Activated CD4-positive, CD25-positive, alpha-beta regulatory T cell treated with anti-CD3 and anti-CD28 coated beads, Interleukin-2, amount 50 U/mL, for 24 hours (primary cell): ENCODE measurements at places on chromosomes 2 and 18.
A peak's percentile ranks its signal among the peaks of the same experiment; 100 is the strongest.

DNA sequence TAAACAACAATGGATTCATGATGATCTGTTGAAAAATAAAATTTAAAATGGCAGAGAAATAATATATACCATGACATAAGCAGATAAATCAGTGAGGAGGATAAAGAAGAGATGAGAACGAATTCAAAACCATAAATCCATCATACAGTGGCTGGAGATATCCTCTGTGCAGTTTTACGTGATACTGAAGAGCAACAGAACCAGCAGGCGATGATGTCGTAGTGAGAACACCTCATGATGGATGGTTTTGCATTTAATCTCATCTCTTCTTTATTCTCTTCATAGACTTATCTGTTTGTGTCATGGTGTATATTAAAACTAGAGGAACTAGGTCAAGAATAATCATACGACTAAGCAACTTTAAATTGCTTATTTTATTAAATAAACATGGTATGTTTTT is 56.3 kb downstream of the TNFRSF11A start:
- no peak for ATAC-seq

DNA sequence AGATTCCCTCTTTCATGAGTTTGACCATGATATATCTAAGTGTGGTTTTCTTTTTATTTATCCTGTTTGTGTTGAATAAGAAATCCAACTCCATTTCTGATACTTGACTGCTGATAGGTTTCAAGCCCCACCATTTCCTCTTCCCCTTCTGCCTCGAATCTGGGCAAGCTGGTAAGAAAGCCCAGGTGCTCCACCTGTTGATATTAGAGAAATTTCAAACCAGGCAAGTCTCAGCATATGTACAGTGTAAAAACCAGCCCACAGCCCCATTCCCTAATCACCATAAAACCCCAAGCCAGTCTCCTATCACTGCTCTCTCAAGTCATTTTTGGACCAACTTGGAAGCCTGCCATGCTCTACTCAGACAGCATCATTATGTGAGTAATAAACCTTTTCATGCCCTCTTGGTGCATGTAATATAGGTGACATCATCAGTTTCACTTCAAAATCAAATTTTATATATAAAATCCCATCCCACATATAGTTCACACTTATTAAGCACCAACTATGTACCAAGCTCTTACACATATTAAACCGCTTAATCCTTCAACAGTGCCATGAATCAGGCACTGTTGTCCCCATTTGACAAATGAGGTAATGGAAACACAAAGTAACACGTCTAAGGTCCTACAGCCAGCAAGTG is 46.6 kb downstream of the SMAD2 start:
- peak; percentile 92 for ATAC-seq

DNA sequence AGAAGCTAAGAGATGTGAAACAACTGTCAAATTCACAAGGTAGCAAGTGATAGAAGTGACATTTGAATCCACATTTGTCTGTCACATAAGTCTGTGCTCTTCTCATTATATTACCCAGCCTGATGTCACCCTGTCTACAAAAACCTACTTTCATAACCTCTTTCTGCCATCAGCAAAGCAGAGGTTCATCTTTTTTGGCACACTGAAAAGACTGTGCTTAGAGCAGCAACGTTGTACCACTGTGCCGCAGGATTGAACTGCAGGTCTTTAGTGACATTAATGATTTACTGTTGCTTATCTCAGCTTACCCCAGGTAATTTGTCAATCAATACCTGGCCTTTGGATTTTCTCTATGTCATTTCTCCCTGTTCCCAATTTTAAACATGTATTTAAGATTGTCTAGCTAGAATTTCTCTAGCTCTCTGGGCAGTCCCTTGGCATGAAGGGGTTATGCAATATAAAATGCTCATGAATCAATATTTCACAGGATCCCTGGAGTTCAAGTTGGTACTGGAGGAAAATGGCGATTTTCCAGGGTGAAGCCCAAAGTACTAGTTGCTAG is 31.4 kb upstream of the TDRD15 start:
- no peak for ATAC-seq

- peak; percentile 28 for ATAC-seq
Observed at GRCh38 chr2:194104687-194105086, 1552.3 kb upstream of the SLC39A10 start.

DNA sequence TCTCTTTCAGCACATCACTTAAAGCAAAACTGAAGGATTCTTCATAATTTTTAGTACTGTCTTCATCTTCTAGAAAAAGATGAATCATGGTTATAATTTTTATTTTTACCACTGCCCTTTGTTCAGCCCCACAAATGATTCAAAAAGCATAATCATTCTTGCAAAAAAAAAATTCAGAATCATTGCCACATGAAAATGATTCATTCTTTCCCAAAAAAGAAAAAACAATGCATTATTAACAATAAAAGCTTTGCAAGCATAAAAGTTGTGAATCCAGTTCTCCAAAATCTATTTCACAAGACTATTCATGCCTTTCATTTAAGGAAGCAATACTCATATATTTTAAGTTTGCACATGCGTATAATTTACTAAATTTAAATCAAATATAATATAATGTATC is 204.8 kb downstream of the RBM43 start:
- no peak for ATAC-seq

- no peak for ATAC-seq
Observed at GRCh38 chr18:22448238-22448637, 30.5 kb upstream of the CTAGE1 start.

DNA sequence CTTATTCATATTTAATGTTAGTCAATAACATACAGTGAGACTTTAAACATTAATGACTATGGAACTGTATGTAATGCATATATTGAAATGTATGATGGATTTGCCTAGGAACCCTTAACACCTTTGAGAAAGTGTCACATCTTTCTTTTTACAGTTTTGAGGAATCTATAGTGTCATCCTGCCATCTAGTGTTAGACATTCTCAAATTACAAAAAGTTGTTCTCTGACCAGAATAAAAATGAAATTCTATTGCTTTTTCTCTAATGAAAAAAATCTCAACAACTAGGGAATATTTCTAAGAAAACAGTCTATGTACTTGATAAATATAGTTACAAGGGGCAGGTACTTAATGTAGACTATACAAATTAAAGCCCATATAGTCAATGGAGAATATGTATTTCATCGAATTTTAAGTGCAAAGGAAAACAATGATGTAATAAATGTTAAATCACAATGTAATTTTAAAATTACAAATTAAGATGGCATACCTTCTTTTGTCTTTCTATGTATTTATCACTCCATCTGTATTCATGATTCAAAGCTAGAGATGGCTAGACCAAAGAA is 5.1 kb upstream of the CALCRL start:
- no peak for ATAC-seq

DNA sequence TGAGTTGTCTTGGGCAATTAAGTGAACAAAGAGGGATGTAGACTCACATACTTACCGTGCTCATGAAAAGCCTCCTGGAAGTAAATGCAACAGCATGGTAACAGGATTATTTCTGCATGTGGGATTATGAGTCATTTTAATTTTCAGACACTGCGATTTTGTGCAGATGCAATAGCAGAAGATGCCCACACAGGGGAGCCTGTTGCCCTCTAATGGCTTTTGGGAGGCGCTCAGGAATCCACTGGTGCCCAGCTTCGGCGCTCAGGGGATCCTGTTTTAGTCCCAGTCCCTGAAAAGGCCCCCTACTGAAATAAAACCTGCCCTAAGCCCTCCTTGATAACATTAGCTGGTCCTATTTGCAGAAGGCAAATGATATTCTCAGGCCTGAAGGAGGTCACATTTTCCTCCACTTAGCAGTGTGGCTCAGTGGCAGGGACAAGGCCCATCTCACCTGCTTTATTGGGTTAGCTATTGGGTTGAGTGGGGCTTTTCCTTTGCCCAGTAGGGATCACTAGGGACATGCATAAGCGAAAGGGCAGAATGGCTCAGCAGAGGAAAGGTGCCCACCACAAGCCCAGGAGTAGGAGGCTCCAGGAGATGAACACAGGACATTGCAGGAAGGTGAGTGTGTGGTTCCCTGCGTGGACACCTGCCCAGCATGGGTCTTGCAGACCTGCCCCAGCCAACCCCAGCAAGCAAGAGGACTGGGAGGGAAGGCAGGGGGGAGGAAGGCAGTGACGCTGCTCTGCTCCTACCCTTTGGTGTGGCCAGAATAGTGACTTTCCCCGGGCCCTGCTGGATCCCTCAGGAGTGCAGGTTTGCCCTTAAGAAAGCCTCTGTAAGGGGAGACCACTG is 26.5 kb upstream of the KCNS3 start:
- no peak for ATAC-seq

DNA sequence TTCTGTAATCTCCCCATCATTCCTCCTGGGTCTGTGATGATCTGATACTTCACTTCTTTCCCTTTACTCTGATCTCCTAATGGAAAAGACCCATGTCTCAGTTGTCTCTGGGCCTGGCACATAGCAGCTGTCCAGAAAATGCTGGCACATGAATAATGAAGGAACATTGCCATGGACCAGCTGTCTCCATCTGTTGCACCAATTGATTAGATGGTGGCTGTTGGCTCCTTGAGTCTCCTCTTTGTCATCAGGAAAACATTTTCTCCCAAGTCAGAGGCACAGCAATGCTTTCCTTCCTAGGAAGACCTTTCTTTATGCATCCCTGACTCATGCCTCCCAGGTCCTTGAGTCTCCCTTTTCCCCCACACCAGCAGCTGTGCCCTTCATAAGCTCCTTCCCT is 286.2 kb upstream of the CXCR4 start:
- no peak for ATAC-seq

DNA sequence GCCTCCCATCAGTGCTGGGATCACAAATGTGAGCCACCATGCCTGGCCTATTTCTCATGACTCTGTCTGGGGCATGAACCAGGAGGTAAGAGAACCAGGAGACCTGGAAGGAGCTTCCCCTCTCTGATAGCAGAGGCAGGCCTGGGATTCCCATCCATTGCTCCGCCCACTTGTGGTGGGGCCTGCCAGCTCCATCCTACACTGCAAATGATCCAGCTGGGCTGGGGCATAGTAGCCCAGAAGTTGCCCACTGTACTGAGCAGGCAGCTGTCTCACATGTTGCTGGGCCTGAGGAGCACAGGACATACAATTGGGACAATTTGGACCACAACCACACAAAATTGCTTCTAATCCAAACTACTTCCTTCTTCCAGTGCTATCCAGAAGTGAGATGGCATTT is 91.0 kb downstream of the MARCHF4 start:
- no peak for ATAC-seq

DNA sequence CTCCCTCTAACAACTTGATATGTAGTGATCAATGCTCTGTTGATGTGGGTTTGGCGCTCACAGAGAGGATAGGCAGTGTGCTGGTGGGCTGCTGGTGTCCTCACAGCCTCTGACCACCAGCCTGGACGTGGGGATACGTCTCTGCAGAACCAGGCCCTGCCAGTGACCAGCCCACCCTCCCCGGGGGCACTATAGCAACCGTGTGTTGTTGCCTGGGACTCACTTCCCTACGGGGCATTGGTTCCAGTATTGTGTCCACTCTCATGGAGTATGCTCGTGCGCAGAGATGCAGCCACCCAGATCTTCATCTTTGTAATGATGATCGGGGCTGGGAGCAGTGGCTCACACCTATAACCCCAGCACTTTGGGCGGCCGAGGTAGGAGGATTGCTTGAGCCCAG is 180.1 kb downstream of the LDLRAD4 start:
- ATAC-seq, result no peak

GRCh38 chr2:50181212-50181611 is 850.7 kb downstream of the NRXN1 start:
- ATAC-seq, result no peak

GRCh38 chr2:84217456-84217855 is 241.6 kb downstream of the SUCLG1 start:
- ATAC-seq, result no peak

DNA sequence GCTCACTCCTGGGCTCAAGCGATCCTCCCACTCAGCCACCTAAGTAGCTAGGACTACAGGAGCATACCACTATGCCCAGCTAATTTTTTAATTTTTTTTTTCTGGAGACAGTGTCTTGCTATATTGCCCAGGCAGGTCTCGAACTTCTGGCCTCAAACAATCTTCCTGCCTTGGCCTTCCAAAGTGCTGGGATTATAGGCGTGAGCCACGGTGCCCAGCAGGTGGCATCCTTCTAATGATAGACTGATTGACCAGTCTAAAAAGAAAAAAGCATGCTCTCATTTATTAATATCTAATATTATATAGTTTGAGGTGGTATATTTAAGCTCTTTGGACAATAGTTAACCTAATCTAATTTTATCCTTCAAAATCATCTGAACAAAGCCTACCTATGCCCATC is 198.6 kb downstream of the CAMKMT start:
- no peak for ATAC-seq

GRCh38 chr2:11370377-11371091 is 26.1 kb upstream of the ROCK2 start:
- ATAC-seq, result no peak

- ATAC-seq, result no peak
Observed at GRCh38 chr18:31101183-31102024, 817 bp downstream of the DSC2 start.

DNA sequence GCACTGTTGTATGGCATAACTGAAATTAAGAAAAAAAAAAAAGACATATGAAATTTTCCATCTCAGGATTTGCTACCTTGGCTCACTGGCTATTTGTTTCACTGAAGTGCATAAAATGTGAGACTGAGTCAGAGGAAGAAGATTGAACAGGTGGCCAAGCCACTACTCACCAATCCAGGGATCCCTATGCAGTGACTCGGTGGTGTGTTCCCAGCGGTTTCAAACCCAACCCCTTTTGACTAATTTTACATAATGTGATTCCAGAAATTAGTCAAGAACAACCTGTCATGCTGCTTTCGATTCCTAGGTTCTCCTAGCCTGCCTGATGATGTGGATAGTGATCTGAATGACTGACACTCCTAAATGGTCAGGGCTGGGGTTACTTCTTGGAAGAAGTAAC is 77.3 kb downstream of the KLHL14 start:
- no peak for ATAC-seq

DNA sequence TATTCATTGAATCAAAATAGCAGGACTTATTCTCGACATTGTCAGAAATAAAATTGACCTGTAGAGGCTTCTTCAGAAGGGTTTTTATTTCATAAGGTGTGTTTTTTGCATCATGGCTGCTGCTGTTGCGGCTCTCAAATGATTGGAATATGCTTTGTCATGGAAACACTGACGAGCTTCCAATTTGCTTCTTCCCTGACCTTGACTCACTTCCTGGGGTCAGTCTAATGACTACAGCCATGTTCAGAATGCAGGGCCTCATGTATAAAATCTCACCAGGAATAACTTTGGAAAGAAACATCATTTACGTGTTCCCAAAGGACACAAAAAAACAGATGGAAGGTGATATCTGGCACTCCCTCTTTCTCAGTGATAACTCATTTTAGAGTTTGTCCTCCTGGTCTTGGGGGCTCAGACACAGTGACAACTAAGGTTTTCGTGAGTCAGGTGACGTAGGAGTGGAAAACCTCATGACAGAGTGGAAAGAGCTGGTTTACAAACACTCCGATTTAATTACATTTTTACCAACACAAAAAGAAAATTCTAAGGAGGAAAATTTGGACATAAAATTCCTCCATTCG is 467.0 kb upstream of the RAB12 start:
- no peak for ATAC-seq

DNA sequence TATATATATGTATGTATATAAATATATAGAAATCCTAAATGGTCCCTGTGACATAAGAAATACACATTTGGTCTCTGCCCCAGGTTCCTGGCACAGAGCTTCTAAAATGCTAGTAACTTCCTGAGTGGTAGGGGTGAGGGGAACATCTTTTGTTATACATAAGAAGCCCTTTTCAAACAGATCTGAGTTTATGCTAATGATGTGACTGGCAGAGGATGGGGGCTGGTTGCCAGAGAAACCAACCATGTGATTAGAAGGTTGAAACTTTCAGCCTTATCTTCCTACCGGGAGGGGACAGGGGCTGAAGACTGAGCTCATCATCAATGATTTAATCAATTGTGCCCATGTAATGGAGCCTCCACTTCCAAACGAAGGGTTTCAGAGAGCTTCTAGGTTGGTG is 16.3 kb downstream of the MFSD2B start:
- no peak for ATAC-seq
